ENCODE measurements at places on chromosomes 5 and 9.
A peak's percentile ranks its signal among the peaks of the same experiment; 100 is the strongest.

DNA sequence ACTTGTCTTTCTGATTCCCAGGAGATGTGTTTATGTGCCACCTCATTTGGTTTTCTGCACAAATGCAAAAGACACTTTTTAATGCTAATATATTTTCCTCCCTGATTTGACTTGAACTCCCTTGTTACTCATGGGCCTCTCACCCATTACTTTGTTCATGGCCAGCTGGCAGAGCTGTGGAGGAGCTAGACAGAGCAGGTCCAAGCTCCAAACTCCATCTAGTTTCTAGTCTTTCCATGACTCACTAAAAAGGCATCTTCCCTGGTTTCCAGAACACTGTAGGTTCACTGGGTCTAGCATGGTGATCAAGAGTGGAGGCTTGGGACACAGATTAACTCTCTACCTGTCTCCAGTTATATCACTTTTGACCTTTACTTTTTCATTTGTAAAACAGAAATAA, 161.0 kb upstream of the SLC28A3 start:
- no peak for DNase-seq

- no peak for DNase-seq
Observed at GRCh38 chr9:135819905-135820304, 87.4 kb downstream of the CAMSAP1 start.

- peak; percentile 60 for DNase-seq
Observed at GRCh38 chr5:143923634-143924266, 111.8 kb downstream of the HMHB1 start.

DNA sequence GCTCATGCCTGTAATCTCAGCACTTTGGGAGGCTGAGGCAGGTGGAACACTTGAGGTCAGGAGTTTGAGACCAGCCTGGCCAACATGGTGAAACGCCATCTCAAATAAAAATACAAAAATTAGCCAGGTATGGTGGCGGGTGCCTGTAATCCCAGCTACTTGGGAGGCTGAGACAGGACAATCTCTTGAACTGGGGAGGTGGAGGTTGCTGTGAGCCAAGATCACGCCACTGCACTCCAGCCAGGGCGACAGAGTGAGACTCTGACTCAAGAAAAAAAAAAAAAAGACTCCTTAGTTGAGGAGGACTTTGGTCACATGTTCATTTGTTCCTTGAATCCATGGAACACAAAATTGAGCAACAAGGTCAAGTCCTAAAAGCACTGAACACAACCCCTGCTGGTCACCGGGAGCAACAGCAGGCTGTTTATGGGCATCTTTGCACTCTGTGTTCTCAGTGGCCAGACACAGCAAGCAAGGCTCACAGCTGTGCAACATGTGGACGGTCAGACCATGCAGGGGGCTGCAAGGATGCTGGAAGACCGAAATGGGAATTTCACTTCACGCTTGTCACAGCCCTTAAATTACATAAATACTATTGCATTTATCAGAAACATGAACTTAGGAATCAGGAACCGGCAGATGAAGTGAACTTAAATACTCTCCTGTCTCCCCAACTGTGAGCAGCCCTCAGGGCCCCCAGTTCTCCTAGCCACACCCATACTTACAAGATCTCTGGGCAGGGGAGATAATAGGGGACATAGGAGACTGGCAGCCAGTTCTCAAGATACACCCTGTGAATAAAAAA, 2.8 kb downstream of the GBGT1 start:
- peak; percentile 59 for DNase-seq

GRCh38 chr5:141651728-141652105, 499 bp upstream of the FCHSD1 start:
- peak; percentile 9 for DNase-seq

DNA sequence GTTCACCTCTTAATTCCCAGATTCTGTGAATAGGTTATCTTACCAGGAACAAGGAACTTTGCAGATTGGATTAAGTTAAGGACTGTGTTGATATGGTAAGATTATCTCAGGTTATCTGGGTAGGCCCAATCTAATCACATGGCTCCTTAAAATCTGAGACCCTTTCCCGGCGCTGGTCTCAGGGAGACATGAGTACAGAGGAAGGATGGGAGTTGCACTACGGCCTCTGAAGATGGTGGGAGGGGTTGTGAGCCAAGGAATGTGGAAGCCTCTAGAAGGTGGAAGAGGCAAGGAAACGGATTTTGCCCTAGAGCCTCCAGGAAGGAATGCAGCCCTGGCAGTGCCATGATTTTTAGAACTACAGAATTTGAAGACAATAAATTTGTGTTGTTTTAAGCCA, 95.1 kb downstream of the AK8 start:
- no peak for DNase-seq

DNA sequence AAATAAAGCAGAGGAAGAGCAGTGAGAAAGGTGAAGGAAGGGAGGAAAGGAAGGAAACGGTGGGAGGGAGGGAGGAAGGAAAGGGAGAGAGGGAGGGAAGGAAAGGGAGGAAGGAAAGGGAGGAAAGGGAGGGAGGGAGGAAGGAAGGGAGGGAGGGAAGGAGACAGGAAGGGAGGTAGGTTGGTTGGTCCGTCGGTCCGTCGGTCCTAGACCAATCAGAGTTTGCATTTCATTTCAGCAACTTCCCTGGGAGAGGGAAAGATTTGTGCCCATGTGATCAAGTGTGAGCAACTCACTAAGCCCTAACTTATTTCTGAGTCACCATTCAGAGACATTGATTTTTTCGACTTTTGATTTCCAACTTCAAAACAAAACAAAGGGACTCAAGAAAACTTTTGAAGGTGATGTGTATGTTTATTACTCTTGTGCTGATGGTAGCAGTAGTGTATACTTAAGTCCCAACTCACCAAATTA, 18.8 kb downstream of the NANS start:
- peak; percentile 37 for DNase-seq

- peak; percentile 11 for DNase-seq
Observed at GRCh38 chr5:112933651-112934365, 11.8 kb upstream of the REEP5 start.

- no peak for DNase-seq
Observed at GRCh38 chr5:88841212-88841611, 41.8 kb downstream of the MEF2C start.

- no peak for DNase-seq
Observed at GRCh38 chr5:127909821-127910220, 173.7 kb upstream of the SLC12A2 start.

DNA sequence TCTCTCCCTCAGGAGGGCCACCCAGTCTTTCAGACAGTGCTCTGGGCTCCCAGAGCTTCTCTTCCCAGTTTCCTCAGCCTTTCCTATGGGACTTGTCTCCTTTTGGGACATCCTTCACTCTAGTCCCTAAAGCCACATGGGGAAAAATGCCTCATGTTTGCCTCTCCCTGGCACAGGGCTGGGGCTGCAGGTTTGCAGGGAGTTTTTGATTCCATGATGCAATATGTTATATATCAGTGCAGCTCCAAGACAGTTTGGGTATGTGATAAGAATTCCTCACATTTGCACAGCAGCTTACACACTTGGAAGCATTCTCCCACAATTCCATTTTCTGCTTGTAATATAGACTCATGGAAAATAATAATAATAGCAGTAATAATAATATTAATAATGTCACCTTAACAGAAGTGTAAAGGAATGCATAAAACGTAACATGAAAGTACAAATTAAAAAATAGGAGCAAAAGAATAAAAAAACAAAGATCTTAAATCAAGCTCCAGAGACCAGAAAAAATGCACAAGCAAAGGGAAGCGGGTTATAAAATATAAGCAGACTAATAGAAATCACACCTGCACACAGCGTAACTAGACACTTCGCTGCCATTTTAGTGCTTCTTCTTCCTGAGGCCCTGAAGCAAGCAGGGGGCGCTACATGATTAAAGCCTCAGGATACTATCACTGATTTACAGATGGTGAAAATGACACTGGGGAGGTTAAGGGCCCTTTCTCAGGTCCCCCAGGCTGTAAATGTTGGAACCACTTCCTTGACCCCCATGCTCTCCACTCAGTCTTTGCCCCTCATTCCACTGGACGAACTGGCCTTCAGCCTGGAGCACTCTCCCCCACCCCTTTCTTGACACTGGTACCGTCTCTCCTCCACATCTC, 70.0 kb upstream of the IL17B start:
- peak; percentile 61 for DNase-seq

GRCh38 chr5:149217096-149217802, 54.4 kb upstream of the AFAP1L1 start:
- no peak for DNase-seq

DNA sequence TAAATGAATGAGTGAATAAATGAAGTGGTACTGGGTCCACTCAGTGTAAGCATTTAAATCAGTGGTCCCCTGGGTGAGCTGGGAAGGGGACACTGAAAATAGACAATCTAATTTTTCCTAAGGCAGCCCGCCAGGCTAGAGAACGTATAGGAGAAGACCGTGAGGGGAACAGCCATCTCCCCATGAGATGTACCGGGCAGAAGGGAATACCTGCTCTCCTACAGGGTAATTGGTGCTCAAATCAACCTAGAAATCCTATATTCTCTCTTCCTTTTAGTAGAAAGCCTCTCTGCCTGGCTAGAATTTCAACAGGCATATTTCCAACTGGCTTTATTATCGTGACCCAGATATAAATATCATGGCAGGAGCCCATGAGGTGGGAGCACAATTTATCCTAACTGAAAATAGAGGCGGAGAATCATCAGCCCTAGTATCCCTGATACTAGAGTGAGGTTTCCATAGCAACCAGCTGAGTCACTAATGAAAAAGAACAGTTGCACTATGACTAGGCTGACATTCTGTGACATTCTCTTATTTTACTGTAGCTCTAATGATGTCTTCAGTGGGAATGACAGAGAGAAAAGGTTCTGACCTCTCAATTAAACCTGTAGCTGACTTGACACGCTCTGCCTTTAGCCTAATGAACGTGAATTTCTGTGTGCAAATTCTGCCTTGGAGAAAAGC, 96.5 kb upstream of the CAST start:
- peak; percentile 58 for DNase-seq

GRCh38 chr9:121835587-121836365, 184.3 kb downstream of the DAB2IP start:
- DNase-seq: no peak

- no peak for DNase-seq
Observed at GRCh38 chr5:72007336-72008111, 99.8 kb upstream of the MAP1B start.

Data from PC-3 (cell line).